Stimulated activated memory B cell treated with anti-CD40 and anti-IgM and Interleukin-4, amounts not matched to agents 10 μg/mL and 1 μg/mL and 100 μg/mL, for 72 hours (primary cell): ENCODE measurements at places on chromosomes 4 and X.

DNA sequence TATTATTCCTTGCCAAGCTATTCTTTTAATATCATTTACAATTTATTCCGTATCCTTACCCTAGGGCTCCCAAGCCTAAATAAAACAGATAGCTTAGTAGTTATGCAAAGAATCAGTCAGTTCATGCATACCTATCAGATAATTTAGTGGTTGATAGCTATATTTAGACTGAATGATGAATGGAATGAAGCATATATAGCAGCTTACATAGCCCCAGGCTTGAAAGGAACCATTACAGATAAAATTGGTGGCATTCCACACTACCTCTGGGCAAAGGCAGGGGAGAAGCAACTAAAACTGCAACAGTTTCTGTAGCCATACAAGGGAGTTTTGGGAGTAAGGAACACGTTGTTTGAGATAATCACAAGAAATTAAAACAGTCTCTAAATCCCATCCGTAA, 2.7 kb downstream of the ACE2 start:
- no peak for ATAC-seq

DNA sequence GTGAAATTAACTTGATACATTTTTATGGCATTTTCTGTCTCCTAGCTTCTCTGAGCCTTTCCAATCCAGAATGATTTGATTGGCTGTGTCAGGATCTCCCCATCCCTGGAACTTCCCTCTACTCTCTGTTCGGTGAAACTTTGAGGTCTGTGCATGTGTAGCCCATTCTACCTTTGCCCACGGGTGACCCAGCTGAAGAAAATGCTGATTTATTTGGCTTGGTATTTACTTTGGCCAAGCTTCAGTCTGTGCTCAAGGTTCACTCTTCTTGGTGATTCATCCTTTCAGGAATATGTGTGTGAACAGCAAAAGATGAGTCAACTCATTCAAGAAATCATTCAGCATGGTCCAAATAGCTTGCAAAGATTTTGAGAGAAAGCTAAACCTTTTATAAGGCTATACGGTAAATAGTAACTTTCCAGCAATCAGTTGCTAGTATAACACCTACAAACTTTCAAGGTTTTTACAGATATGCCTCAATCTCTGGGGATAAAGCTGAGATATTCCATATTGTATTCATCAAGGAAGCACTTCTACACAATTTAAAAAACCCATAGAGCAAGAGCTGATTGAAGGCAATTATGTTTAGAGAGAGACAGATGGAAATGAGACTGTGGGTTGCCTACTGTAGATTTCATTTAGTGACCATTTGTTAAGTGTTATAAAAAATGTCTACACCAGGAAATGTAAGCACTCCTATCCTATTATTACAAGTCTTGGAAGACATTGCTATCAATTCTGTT, 233.9 kb upstream of the CXXC4 start:
- no peak for ATAC-seq

DNA sequence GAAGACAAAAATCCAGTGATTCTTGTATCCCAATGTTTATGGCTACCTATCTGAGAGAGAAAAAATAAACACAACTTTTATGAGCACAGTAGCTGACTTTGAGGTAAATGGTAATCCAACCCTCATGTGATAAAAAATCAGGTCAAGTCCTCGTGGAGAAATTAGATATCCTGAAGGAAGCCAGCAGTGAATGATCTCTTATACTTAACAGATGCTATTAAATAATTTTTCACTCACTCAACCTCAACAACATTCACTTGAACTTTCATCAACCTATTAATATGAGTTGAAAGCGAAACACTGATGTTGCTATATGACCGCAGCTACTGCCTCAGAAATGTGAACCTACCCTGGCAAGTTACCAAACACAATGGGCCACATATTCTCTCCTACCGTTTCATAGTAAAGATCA, 105.4 kb downstream of the GPC3 start:
- no peak for ATAC-seq

- no peak for ATAC-seq
These were observed 76.4 kb upstream of the TBL1X start for GRCh38 chrX:9388450-9388849.

DNA sequence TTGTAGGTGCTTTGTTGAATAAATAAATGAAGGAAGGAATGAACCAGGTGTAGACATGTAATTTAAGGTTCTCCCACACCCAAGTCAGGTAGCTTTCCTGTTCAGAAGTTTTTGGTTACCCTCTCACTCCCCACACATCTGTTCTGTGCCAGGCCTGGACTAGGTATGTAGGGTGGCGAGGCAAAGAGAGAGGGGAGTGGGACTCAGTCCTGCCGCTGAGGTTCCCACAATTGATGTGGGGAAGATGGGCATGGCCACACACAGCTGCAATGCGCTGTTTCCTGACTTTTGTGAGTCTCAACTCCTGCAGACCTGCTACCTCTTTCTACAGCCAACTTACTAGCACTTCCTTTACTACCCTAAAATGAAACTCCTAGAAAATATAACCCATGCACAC, 88.9 kb downstream of the RTL5 start:
- ATAC-seq, result no peak

DNA sequence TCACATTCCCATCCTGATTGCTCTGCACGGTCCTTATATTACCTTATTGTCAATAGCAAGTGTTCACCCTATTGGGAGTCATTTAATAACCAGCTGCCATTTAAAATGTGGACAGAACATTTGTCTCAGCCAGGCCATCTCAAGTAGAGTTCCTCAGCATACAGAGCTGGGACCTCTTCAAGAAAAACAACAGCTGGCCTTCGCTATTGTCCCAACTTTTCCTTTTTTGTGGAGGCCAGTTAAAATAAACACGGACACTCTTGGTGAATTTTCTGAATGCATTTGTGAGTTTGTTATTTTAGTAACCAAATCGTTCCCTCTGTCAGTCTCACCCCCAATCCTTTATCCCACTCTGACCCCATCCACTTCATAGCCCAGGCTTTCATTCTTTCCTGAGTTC, 395.3 kb upstream of the PITX2 start:
- no peak for ATAC-seq

DNA sequence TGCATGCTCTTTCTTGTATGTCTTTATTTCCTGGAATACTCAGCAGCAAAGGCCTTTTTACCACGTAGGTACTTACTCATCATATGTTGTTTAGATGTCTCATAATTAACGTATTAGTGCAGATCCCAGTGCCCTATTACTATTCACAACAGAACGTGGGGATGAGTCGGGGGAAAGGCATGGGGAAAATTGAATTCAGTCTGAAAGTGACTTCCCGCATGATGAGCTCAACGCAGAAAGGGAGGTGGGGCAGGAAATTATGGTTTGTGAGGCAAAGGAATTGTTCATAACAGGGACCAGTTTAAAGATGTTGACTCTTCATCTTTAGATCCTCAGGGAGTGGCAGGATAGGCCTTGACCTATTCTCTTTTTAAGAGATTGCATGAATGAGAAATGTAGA, 2.0 kb upstream of the TMPRSS11D start:
- ATAC-seq, result no peak
